ENCODE measurements at places on chromosomes 13 and 19. TPM values are rescaled to one million over a fixed set of nuclear protein-coding genes. Genes with fewer than 3 reads are reported as not detected.

PNMA8B gene
- total RNA-seq = not detected

PODNL1 gene
- total RNA-seq = 0.23 TPM

LMO7 gene
- total RNA-seq = 58.1 TPM

PRKD2 gene
- total RNA-seq = 19.1 TPM

DNA sequence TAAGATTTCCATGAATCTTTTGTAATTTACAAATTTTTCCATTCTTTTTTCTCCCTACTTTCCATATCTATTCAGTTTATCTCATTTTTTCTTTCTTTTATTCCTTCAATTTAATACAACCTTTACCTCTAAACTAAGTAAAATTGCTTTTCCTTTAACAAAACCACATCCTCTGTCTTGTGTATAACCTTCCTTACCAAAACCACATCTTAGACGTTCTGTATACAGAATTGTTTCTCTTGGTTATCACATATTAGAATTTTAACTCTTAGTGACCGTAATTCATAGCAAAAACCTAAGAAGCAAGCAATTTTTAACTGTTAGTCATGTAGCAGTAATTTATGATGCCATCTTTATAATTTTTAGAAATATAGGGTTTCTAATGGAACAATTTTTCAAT, 15.0 kb downstream of the PPP5C start:
- DNase-seq = no peak

GRCh38 chr13:58119351-58119750, 487.8 kb downstream of the PCDH17 start:
- DNase-seq = no peak

- DNase-seq = no peak
These were observed 22.9 kb downstream of the SLC7A1 start for GRCh38 chr13:29572575-29572974.

- DNase-seq = no peak
These were observed 4.9 kb upstream of the POU4F1 start for GRCh38 chr13:78608252-78608687.

DNA sequence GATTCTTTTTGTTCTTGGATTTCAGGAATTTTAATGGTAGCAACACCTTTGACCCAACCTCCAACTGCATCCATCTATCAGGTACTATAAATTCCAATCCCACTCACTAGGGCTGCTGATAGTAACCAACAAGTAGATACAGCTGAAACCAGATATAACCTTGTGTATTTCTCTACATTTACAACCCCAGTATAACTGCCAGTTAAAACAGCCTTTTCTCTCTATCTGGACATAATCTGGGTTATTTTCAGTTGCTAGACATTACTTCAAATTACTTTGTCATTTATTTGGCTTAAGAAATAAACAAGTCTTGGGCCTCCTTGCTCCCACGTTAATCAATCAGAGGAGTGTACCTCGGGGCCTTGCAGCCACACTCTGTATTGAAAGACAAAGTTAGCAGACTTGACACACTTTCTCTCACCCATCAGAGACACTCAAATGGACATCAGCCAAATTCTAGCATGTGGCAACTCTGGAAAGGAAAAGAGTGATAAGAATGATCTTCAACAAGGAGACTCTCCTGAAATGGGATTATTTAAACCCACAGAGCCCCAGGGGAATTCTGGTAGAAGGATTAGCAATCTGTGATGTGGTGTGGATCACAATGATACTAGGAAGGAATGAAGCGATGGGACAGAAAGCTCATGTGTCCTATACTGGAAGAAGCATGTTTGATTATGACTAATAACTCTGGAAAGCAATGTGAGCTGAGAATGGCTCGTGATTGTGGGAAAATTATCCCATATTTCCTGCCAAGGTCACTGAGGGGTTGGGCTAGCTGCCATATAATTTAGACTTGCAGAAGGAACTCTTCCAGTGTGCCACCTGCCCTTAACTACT, 157.5 kb downstream of the FLT1 start:
- DNase-seq = peak; percentile 89

DNA sequence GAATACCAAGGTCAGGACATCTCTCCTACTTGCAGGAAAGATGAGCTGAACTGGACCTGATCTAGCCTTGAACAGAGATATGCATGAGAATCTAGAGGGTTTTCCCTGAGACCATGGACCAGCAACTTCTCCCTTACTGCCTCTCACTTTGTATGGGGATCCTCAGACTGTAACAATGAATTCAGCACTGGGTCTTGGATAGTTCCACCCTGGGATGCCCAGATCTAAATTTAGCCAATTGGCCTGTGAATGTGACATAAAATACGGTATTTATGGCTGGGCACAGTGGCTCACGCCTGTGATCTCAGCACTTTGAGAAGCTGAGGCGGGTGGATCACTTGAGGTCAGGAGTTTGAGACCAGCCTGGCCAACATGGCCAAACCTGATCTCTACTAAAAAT, 15.3 kb upstream of the LILRA2 start:
- no peak for DNase-seq

GRCh38 chr13:79541426-79542049, 60.6 kb downstream of the NDFIP2 start:
- DNase-seq = peak; percentile 57
